Stimulated activated CD8-positive, alpha-beta memory T cell treated with anti-CD3 and anti-CD28 coated beads, Interleukin-4, amount 100 ng/mL, for 48 hours (primary cell): ENCODE measurements at places on chromosomes 16 and 17.

DNA sequence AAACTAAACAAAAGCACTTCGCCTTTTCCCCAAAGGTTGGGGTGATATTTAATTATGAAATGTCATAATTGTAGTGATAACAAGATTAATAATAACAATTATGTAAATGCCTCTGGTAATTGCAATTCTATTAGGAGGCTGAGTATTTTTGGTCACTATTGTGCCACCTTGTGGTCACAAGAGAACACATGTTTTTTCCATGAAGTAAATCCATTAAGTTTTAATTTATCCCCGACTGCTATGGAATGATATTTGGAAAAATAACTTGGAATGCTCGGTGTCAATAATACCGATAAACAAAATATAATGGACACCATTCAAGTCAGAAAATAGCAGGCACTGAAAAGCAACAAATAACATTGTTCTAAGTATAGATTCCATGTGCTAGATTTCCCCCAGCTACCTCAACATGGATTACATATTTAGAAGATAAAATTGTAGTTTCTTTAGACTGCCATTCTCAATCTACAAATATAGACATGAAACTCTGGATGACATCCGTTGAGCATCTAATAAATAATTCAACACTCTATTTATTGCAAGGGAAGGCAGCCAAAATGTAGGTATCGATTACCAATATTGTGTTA is 25.0 kb upstream of the KCNJ2 start:
- no peak for DNase-seq

- DNase-seq = no peak
These were observed 25.4 kb downstream of the MPP2 start for GRCh38 chr17:43881758-43882505.

- no peak for DNase-seq
These were observed 54.3 kb upstream of the CNTNAP4 start for GRCh38 chr16:76222853-76223252.

DNA sequence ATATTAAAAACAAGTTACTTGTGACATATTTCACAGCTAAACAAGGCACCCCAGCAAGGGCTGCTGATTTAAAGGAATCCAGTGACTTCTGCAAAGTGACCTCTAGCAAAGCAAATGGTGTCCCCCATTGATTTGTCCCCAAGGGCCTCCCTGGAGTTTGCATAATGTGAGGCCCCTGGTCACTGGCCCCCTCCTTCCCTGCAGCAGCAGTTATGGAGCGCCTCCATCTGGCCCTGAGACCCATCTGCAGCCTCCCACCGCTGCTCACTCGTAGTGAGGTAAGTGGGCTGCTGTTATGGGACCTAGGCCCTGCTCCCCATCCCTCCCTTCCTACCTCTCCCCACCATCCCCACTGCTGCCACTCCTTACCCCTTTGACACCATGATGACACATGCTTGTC is 19.6 kb upstream of the EEF2K start:
- DNase-seq = no peak
